Hematopoietic multipotent progenitor cell treated with erythropoietin and hydrocortisone succinate and interleukin-3 and kit ligand, for 15 days (in vitro differentiated cells): ENCODE measurements at places on chromosomes 11 and 22.

DNA sequence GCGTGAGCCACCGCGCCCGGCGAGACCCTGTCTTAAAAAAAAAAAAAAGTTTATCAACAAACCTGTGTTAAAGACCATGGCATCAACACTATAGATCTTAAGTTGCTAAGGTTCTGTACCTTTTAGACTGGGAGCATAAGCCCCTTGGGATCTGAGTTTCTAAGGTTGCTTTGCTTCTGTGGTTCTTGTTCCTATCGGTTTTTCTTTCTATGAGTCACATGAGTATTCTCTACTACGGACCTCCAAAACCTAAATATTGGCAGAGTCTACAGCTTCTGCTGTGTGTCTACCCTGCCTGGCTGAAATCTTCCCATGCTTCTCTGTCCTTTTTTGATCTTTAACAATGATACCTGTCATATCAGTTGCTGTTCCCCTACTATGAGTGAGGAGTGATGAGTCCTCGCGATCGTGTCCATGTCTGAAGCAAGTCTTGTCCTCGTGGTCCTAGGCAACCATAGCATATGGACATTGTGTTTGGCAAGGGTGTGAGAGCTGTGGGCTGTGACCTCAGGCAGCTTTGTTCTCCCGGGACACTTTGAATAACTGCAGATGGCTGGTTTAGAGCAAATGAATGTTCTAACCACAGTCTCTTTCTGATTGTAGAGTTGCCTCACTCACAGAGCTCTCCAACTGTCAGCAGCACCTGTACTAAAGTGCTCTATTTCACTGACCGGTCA, 9.0 kb upstream of the DLAT start:
- no peak for DNase-seq

DNA sequence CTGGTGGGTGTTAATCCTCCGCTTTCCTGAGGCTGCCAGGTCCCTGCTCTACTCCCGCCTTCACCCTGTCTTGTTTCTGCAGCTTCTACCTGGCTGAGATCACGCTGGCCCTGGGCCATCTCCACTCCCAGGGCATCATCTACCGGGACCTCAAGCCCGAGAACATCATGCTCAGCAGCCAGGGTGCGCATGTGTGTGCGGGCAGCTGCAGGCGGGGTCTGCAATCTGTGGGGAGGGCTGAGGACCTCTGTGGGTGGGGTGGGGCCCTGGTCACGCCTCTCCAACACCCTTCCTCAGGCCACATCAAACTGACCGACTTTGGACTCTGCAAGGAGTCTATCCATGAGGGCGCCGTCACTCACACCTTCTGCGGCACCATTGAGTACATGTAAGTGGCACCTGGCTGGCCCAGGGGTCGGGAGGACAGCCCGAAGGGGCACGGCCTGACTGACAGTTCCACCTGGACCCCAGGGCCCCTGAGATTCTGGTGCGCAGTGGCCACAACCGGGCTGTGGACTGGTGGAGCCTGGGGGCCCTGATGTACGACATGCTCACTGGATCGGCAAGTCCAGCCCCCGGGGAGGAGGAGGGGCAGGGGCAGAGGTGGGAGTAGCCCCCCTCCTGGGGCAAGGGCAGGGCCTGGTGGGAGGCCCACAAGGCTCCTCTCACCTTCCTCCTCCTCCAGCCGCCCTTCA, 4.5 kb downstream of the RPS6KB2 start:
- DNase-seq = no peak

- DNase-seq = no peak
Observed at GRCh38 chr11:2747248-2748027, 47.6 kb upstream of the KCNQ1OT1 start.

DNA sequence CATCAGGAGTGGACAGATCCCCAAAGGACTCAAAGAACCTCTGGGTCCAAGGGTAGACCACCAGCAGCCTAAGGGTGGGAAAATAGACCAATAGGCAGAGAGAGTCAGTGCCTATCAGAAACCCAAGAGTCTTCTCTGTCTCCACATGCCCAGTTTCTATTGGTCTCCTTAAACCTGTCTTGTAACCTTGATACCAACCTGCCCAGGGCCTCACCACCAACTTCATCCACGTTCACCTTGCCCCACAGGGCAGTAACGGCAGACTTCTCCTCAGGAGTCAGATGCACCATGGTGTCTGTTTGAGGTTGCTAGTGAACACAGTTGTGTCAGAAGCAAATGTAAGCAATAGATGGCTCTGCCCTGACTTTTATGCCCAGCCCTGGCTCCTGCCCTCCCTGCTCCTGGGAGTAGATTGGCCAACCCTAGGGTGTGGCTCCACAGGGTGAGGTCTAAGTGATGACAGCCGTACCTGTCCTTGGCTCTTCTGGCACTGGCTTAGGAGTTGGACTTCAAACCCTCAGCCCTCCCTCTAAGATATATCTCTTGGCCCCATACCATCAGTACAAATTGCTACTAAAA, at the start of gene HBB:
Gene HBB, minus strand, starts transcription at position 340 of the 579 bp plus-strand sequence. Its CDS starts 50 bp downstream, at position 290.
- DNase-seq = peak; percentile 98

GRCh38 chr11:120513436-120514315, 2.1 kb downstream of the GRIK4 start:
- DNase-seq = no peak

DNA sequence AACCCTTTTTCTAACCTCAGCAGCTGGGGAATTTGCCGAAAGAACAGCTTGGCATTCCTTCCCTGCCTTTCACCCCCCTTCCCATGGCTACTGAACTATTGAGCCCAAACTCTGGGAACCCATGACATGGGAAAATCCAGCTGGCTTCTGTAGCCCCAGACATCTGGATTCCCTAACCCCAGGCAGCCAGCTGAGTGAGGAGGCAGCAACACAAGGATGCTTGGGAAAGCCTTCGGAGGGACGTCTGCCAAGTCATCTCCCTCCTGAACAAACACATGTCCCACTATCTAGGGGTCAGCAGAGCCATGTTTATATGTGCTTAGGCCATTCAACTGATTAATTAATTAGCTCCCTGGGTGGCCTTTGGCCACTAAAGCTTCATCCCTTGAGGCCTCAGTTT, 21.6 kb downstream of the LRRC55 start:
- no peak for DNase-seq

- DNase-seq = no peak
Observed at GRCh38 chr11:65802841-65803240, 16.0 kb downstream of the OVOL1 start.

GRCh38 chr11:61091373-61092279, 10.7 kb upstream of the CD5 start:
- no peak for DNase-seq

DNA sequence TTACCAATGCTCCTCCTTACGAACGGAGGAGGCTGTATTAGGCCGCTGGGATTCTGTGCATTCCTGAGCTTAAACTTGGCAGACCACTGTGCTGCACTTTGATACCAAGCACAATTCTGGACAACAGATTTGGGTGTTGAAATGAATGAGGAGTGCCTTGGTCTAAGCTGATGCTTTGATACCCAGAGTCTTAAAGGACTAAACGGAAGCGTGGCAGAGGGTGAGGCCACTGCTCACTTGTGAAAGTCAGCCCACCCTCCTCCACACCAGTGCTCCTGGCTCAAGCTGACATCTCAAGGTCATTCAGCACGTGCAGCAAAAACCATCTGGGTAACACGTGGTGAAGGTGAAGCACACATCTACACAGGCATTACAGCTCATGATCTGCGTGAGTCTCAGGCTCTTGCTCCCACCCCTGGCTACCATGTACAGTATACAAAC, 85.9 kb downstream of the MICAL3 start:
- no peak for DNase-seq

DNA sequence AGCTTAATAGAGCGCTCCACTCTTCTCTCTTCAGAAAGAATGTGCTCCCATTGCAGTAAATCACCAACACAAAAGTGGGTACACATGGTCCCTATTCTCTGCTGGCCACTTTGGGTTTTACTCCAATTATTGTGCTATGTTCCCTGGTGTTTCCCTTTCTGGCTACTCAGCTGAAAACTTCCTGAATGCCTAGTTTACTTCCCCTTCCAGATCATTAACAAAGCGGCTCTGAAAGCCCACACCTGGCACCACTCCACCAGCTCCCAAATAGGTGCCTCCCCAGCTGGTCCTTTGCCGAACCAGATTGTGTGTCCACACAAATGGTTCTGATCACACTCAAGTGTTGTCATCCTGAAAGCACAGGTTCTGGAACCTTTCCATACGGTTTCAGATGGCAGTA, 443.7 kb downstream of the NTM start:
- no peak for DNase-seq

- DNase-seq = no peak
Observed at GRCh38 chr22:45600790-45601730, 70.6 kb upstream of the ATXN10 start.

DNA sequence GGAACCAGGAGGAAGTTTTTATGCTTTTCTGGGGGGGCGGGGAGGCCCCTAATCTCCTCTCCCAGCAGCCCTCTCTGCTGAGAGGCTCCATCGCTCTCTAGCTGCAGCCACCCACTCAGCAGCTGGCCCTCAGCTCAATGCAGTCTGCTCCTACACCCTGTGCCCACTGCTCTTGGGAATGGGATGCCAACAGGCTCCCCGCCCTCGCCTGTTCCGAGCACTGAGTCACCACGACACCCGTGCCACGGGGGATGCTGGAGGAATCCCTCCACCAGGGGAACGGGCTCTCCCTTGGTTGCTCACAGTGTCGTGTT, 23.5 kb upstream of the SUSD2 start:
- no peak for DNase-seq

- DNase-seq = no peak
Observed at GRCh38 chr11:35373284-35373933, 45.9 kb downstream of the SLC1A2 start.

DNA sequence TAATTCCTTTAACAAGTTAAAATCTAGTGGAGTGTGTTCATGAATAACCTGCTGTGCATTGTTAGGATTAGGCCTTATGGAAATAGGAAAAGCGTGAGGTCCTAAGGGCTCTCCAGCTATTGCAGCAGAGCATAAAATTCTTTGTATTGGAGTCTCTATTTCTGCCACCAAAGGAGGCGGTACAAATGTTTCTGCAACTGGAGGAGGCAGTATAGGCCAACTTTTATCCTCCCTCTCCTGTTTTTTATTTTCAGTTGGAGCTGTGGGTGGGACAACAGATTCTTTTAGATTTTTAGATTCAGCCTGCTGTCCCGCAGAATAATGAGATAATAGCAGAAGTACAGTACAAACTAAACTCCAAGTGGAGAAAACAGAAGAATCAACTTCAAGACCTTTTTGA, 26.2 kb downstream of the OR10A6 start:
- DNase-seq = no peak

DNA sequence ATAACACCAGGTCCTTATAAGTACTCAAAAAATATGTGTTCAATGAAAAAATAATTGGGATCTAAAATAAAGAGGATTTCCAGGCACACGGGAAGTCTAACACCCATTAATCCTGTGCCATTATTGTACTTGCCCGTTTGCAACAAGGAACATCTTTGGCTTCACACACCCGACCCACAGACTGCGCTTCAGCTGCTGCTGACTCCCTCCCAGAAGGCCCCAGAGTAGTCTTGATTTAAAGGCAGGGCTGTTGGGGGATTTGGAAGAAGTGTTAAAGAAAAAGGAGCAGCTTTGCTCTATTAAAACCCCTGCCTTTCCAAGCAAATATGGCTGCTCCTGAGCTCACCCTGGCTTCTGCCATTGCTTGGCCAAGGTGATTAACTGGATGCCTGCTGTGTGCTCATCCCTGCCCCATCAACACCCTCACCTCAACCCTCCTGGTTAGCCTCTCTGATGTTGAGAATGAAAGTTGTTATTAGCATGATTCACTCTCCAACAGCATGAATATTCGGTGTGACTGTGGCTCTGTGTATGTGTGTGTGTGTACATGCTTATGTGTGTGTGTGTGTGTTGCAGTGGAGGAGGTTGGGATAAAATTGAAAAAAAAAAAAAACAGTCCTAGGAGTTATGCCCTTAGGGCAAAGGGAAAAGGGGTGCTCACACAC, 76.1 kb downstream of the KIRREL3 start:
- DNase-seq = no peak

DNA sequence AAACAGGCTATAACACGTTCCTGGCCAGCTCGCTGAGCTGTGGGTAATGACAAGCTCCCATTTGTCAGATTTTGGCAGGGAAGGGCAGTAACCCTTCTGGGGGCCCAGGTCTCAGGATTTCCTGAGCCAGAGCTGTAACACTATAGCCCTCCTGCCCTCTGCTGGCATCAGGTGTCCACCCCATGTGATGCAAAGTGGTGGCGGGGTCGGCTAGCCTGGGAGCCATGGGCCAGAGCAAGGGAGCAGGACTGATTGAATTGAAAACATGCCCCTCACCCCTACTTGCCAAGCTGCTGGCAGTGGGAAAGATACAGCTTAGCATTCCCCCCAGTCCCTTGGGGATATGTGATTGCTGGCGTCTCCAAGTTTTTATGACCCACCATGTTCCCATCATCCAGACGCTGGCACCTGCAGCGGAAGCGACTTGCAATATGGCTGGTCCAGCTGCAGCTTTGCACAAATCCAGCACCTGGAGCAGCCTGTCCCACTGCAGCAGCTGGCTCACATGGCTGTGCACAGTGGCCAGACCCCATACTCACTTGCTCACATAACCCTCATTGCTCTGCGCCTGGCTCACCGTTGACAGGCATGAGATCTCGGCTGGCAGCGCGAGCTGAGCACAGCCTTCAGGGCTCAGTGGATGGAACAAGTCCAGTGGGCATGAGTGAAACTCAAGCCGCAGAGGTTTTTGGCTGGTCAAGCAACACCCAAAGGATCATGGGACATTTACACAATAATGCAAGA, 1147.8 kb downstream of the JRKL start:
- DNase-seq = no peak

DNA sequence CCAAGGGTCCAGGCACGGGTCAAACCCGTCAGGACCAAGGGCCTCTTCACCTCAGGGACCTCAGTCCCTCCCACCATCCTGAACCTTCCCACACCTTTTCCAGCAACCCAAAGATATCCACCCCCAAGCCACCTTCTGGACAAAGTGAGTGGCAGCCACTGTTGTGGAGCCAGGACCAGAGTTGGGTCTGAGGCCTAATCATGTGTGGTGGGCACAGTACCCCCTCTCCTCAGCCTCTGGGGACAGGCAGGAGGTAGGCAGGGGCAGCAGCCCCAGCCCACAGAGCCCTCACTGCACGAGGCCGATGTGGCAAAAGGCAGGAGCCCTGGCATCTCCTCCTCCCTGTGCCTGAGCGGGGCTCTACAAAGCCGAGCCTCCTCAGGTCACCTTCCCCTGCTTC, 2.5 kb downstream of the KCNJ11 start:
- DNase-seq = no peak

DNA sequence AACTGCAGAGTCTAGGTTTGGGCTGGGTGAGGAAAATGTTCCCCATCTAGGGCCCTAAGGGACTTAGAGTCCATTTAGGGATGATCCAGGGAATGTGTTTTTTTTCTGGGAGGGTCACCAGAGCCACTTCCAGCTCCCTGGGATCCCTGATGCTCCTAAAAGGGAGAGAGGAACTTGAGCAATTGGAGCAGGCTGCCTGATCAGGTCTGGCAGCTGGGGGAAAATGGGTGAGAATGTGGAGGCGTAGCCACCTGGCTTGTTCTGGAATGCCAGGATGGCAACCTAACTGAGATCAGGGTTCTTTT, 1.2 kb downstream of the PGAP2 start:
- DNase-seq = no peak
